IMR-90 (cell line): ENCODE measurements at places on chromosomes 16 and 17. TPM values are rescaled to one million over a fixed set of nuclear protein-coding genes. Genes with fewer than 3 reads are reported as not detected.

Gene IL17C
- total RNA-seq = not detected in 2 replicates

- no peak for DNase-seq
Observed at GRCh38 chr16:24348545-24349290, 92.6 kb downstream of the CACNG3 start.

DNA sequence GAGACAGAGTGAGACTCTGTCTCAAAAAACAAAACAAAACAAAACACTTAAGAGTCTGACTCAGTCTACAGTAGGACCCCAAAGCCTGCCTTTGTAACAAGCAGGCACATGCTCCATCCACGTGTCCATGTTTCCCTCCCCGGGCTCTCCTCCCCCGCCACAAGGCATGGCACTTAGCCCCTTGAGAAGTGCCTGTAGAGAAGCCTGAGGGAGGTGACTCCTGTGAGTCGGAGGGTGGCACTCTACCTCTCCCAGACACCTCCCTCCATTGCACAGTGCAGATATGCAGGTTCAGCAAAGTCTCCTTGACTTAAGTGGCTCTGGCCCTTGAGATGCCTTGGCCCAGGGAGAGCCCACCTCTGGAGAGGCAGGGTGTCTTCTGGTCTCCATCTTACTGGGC is 6.8 kb downstream of the FHOD1 start:
- peak; percentile 48 for DNase-seq

Gene PRSS27
- under 0.01 TPM in 2 replicates for total RNA-seq

- DNase-seq = peak; percentile 8
Observed at GRCh38 chr17:63911657-63912100, 621 bp upstream of the CSHL1 start.

Gene USH1G
- not detected in 2 replicates for total RNA-seq

Gene ZFP3
- total RNA-seq = 0.54 and 0.83 TPM in 2 replicates

DNA sequence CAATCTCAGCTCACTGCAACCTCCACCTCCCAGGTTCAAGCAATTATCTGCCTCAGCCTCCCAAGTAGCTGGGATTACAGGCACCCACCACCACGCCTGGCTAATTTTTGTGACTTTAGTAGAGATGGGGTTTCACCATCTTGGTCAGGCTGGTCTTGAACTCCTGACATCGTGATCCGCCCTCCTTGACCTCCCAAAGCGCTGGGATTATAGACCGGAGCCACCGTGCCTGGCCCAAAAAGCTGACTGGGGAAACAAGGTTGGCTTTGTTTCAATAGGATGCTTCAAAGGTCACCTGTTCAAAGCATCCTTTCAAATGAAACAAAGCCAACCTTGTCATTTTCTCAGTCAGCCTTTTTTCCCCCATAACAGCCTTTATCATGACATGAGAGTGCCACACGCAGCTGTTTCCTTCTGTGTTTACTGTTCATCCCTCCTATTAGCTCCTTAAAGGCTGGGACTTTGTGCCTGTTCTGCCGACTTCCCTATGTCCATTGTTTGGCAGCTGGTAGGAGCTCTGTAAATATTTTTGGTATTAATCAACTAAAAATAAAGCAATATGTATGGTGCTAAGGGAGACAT is 51.1 kb downstream of the ADAMTS18 start:
- no peak for DNase-seq

DNA sequence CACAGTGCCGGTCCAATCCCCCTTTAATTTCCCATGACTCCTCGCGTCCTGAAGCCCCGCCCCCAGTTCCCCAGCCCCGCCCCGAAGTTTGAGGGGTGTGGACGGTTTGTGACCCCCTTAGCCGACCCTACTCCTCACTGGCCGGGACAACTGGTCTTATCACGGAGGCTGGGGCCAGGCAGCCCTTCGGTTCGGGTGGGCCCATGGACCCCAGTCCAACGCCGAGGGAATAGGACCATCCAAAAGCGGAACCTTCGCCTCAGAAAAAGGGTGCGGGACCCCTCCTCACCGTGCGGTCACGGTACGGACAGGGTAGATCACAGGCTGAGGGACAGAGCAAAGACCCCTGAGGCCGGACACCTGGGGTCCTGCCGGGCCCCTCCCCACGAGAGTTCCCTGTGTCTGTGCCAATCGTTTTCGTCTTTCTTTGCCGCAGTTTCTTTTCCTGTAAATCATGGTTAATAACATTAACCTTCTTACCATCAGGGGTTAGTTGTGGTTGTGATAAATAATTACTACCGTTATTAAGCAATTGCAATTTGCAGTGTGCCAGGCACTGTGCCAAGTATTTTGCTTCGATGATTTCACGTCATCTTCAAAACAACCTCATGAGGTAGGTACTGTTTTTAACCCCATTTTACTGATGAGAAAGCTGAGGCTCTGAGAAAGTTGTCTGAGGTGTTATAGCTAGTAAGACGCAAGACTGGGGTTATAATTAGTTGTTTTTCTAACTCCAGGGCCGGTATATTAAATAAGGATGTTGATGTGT is 543 bp downstream of the TMUB2 start:
- DNase-seq = peak; percentile 46

DNA sequence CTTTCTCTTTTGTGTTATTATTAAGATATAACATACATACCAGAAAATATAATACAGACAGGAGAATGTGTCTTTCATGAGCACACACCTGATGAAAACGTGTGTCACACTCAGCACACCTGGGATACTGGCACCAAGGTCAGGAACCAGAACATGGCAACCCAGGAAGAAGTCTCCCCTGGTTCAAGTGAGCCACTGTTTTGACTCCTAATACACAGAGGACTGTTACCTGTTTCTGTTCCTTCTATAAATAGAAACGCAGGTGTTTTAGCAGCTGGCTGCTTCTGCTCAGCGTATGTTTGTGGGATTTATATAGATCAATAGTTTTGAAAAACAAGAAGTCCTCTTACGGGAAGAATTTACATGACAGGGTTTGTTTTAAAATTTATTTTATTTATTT is 3.5 kb downstream of the SEC14L1 start:
- DNase-seq = no peak

DNA sequence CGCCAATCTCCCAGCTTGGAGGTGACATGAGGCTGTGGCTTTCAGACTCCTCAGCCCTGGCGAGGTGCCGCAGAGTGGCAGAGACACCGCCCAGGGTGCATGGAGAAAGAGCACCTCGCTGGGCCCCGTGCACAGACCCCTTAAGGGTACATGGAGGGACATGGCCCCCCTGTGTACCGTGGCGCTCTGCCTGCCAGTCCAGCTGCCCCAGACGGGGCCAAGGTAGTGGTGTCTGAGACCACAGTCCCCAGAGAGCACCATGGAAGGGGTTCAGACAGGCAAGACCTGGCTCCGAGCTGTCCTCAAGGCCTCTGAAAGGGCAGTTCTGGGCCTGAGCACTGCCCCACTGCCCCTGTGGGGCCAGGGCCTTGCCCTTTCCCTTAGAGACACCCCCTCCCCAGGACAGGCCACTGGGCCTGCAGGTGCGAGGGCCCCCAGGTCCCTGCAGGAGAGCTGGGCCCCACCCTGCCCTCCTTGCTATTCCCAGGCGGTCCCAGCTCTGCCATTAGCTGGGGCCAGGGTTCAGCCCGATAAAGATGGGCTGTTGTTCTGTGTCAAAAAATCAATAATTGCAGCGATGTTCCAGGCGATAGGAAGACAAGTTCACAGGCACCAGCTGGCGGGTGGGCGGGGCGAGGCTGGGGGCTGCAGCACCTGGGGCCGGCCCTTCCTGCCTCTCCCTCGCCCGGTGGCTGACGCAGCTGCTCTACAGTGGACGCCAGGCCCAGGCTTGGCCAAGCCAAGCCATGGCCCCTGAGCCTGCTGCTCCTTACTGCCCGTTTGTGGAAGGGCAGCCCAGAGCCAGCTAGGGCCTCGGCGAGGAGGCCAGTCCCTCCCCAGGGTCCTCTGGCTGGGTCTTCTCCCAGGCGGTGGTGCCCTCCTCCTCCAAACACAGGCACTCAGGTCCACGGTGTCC is 51.7 kb downstream of the ZFPM1 start:
- no peak for DNase-seq
